ENCODE measurements at places on chromosomes 1 and 21.

- no peak for DNase-seq
These were observed 4.1 kb downstream of the PDC start for GRCh38 chr1:186456729-186457255.

- no peak for DNase-seq
These were observed 1.1 kb upstream of the SHISAL2A start for GRCh38 chr1:52631759-52632331.

DNA sequence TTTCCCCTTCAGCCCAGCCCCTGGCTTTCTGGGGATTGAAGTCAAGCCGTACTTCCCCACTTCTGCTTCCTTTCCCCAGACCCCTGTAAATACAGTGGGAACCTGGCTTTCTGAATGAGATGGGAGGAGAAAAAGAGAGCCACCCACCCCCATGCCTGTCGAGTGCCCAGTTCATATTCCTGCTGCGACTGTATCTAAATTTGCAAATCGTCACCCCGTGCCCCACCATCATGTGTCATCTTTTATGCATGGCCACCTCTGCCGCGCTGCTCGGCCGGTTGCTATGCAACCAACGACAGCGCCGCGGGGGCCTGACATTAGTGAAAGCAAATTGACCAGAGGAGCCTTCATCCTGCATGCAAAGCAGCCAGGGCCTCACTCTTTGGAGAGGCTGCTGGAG, 143.0 kb downstream of the ELAVL4 start:
- no peak for DNase-seq

- no peak for DNase-seq
These were observed 15.0 kb downstream of the CAMSAP2 start for GRCh38 chr1:200753650-200754198.

DNA sequence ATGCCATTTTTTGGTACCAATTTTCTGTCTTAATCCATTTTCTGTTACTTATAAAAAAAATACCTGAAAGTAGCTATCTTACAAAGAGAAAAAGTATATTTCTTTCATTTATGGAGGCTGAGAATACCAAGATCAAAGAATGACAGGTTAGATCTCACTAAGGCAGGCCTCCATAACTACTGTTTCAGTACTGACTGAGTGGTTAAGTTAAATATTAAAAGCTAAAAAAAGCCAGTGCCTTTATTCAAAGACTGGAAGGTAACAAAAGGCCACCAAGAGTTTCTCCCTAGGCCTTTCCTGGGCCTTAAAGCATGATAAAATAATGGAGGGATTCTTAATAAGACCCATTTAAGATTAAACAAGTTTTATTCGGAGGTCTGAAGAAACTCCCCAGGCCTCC, 687.7 kb upstream of the ADGRL4 start:
- no peak for DNase-seq

DNA sequence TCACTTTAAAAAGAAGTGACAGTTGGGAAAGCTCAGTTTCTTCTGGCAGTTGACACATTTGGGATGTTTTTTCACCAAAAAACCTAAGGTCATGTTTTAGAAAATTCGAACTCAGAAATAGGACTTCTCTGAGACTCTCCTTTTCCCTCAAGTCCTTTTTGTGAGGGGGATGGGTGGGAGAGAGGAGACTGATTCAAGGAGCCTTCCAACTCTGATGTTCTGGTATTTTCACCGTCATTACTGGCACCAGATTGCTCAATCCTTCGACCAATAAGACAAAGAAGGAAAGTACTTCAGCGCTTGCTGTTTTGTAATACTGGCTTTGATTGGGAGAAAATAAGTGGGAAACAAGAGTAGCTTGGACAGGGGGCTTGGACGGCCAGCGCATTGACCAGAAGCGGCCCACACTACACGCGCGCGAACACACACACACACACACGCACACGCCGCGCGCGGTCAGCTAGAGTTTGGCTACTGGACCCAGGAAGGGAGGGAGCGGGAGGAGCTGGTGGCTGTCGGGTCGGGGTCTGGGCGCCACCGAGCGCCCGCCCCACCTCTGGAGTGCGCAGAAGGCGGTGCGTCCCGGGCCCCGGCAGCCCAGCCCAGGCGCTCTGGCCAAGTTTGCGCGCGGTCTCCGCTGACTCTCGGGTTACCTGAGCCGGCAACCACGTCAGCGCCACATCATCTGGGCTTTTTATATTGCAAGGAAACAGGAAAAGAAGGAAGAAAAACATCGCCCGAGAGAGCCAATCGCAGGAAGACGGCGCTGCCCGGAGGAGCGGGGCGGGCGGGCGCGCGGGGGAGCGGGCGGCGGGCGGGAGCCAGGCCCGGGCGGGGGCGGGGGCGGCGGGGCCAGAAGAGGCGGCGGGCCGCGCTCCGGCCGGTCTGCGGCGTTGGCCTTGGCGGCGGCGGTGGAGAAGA, at the start of gene KCNK1:
Gene KCNK1, plus strand, starts transcription at position 855 of the 921 bp plus-strand sequence. Its CDS starts 66 bp downstream, at position 921.
- DNase-seq: peak; percentile 47

DNA sequence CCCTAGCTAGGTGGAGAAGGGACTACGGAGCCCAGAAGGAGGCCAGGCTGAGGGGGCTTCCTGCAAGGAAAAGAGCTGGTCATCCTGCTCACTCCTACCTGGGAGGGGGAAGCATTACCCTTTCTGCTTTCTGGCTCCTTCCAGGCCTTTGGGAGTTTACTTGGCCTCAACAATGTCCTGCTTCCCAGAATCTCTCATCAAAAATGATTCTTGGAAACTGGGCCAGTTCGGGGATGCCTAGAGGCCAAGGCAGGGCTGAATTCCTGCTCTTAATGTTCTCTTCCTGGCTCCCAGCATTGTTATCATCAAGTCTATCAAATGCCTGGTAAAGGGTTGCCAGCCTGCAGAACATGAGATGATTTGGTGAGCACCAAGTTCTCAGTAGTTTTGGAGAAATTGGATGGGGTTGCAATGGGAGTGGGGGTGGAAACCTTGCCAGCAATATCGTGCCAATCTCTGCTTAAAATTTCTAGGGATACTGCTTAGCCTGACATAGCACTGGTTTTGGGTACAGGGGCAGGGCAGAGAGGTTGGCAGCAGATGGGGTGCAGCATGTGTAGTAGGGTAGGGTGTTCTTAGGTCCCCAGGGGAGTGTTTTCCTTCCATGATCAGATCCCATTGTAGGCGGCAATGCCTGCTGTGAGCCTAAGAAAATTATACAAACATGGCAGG, 7.7 kb upstream of the PAFAH2 start:
- no peak for DNase-seq

DNA sequence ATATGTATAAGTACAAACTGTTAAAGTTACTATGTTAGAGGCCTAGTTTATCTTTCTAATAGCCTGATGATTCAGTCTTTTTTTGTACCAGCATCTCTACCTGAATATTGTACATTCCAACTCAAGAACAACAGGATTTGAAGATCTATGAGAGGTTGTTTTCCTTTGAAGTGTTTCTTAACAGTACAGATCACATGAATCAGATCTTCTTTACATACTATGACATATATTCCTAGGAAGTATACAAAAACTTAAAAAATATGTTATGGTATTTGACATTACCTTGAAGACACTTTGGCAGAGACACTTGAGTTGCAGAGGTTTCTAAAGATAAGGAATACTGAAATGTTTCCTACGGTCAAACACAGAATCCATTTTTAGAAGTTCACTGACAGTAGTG, 1280.9 kb downstream of the KCNT2 start:
- no peak for DNase-seq

DNA sequence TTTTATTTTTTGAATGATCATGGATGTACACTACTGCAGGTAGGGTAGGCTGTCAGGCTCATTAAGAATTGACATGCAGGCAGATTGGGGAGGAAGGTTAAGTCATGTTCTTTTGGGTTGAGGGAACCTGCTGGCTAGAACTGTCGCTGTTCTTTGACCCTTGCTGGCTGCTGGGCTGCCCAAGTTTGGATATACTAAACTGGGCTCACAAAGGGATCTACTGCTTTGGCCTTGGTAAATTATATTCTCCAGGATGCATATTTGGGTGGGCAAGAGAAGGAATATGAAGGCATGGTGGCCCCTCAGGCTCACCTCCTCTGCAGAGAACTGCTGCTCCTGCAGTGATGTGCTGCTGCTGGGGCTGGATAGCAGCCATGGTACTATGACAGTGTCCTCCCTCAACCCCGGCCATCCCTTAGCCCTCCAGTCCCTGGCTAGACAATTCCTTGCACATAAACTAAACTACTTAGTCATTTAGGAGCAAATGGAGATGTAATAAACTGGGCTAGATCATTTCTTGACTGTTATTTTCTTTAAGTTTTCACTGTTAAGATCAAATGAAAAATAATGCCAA, 6.1 kb downstream of the ATP1A1 start:
- DNase-seq: no peak

Data from NCI-H446 treated with DMSO at 0.1 percent for 48 hours (cell line).